ENCODE measurements at places on chromosomes 1 and 21.

- peak; percentile 71 for DNase-seq
These were observed 1.1 kb downstream of the GFI1 start for GRCh38 chr1:92485381-92486250.

DNA sequence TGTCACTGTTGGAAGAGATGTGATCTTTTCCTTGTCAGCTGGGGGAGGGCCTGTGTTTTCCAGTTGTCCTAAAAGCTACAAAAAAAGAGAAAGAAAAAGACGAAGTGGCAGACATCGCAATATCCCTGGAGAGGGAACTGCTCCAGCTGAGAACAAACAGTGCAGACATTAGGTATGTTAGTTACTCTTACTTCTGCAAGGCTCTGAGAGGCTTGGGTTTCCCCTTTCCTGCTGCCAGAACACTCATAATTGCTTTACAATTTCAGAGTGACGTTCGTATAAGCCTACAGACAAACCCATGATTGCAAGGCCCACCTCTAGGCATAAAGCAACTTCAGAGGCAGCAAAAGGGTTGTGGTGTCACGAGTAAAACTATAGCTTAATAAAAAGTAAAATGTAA, 31.1 kb downstream of the CD160 start:
- DNase-seq = no peak

- DNase-seq = no peak
These were observed 67.5 kb downstream of the SYT2 start for GRCh38 chr1:202642619-202643291.

- no peak for DNase-seq
These were observed 2.0 kb downstream of the EDARADD start for GRCh38 chr1:236395947-236396664.

DNA sequence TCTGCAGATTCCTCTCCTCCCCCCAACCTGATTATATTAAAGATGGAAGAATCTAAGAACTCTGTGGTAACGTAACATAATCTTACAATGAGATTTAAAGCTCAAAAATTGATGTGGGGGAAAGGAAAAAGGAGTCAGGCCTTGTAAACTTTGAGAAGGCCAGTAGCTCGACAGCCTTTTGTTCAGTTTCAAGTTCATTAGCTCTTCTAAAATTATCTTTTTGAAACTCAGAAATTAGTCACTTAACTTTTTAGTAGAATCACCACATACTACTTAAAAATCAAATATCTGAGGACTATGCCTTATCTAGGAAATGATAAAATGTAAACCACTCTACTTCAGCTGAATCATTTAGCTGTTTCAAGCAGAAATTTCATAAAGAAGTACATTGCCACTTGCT, 996.2 kb downstream of the AMY1C start:
- DNase-seq = no peak

GRCh38 chr1:55820501-55820900, 605.3 kb upstream of the USP24 start:
- no peak for DNase-seq
